Renal cortex interstitium (tissue), 15 donors: ENCODE measurements at places on chromosomes 4 and X.
A peak's percentile ranks its signal among the peaks of the same experiment; 100 is the strongest.

GRCh38 chr4:84916227-84916626 lies 50.3 kb downstream of the WDFY3 start:
- DNase-seq, result no peak

- DNase-seq, result no peak
These were observed 273.3 kb upstream of the FAT4 start for GRCh38 chr4:125041372-125041930.

DNA sequence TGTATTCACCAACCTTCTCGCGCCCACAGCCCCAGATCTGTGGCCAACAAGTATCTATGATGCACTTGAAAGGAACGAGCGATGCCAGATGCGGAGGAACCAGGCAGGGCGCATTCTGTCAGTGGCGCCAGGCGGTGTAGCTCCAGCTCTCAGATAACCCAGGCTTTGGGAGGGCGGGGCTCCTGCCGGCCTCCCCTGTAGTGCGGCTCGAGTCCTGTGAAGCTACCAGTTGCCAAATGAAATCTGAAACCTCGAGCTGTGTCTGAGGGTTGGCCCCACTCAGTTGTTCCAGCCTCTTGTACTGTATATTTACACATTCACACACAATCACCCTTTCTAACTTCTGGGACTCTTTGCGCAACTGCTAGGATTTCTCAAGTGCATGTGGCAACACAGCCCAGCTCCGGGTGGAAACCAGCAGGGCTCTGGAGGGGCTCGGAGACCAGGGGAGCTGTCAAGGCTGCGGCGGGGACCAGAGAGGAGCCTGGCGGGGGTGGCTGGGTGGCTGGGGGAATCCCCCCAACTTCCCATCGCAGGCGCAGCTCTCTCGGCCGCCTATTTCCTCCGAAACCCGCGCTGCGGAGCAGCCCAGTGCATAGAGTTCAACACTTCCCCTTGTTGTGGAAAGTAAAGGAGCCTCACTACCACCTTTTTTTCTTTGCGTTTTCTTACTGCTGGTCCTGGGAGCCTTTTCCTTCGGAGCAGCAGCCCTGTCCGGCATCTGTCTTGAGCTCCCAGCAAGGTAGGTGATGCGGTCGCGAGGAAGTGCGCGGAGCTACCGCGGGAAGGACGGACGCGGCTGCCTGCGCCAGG lies at the start of gene ARHGAP24:
Gene ARHGAP24, plus strand, starts transcription at position 333 of the 813 bp plus-strand sequence.
- peak; percentile 71 for DNase-seq

DNA sequence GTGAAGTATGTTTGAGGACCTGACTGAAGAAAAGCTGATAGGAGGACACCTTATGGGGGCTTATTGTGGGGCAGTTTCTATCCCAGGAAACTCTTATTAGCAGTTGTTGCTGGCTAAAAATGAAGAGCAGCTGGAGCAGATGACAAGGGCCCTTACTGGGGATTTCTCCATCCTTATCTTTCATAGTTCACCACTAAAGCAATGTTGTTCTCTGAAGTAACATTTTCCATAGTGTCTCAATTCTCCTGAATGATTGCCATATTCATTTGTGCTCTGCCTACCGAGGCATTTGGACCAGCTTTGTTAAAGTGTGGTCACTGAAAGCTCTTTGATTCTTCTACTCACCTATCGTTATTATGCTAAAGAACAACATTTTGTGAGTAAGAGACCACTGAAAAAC lies 7.7 kb downstream of the ENOX2 start:
- no peak for DNase-seq

GRCh38 chr4:95742872-95743271 lies 97.0 kb upstream of the PDHA2 start:
- DNase-seq, result no peak

GRCh38 chr4:77501851-77502250 lies 103.8 kb upstream of the CXCL13 start:
- no peak for DNase-seq

GRCh38 chr4:125316791-125317524 lies 2.2 kb downstream of the FAT4 start:
- no peak for DNase-seq

GRCh38 chr4:156101571-156101970 lies 147.9 kb upstream of the CTSO start:
- DNase-seq, result no peak

GRCh38 chr4:78864405-78865024 lies 74.7 kb downstream of the PAQR3 start:
- peak; percentile 54 for DNase-seq
